Activated CD4-positive, alpha-beta T cell treated with anti-CD3 and anti-CD28 coated beads for 36 hours (primary cell): ENCODE measurements at places on chromosomes 6 and 20.

- no peak for DNase-seq
These were observed 71.3 kb upstream of the KCNG1 start for GRCh38 chr20:51094221-51094620.

GRCh38 chr6:165684333-165684732 is 21.3 kb upstream of the PDE10A start:
- no peak for DNase-seq

- DNase-seq: no peak
These were observed 38.1 kb downstream of the SYNE1 start for GRCh38 chr6:152598901-152599537.

- DNase-seq: no peak
These were observed 30.2 kb upstream of the MRPS18A start for GRCh38 chr6:43717822-43718221.

- no peak for DNase-seq
These were observed 4.0 kb downstream of the CITED2 start for GRCh38 chr6:139370283-139370998.

GRCh38 chr6:147553099-147553498 is 44.6 kb downstream of the SAMD5 start:
- no peak for DNase-seq

DNA sequence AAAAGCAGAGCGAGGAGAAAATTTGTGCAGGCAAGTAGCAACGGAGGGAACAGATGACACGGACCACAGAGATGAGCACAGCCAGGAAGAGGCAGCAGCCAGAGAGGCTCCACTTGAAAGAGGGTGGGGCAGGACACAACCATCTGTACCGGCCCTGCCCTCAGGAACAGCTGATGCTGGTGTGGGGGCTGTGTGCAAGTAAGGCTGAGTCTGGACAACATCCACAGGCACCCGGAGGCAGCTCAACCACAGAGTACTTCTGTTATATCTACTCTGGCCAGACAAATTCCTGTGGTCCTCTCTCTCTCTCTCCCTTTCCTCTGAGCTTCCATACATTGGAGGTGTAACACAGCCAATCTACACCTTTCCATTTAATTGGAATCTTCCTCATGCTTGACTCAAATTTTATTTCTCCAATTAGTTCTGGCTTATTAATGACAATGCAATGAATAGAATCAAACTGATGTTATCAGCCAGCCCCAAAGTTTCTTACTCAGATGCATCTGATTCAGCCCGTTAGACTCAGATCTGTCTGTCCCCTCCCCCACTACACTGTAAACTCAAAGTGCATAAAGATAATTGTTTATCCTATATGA is 24.9 kb downstream of the KIF13A start:
- DNase-seq: no peak

- no peak for DNase-seq
These were observed 93.9 kb downstream of the DLGAP4 start for GRCh38 chr20:36399969-36400545.

DNA sequence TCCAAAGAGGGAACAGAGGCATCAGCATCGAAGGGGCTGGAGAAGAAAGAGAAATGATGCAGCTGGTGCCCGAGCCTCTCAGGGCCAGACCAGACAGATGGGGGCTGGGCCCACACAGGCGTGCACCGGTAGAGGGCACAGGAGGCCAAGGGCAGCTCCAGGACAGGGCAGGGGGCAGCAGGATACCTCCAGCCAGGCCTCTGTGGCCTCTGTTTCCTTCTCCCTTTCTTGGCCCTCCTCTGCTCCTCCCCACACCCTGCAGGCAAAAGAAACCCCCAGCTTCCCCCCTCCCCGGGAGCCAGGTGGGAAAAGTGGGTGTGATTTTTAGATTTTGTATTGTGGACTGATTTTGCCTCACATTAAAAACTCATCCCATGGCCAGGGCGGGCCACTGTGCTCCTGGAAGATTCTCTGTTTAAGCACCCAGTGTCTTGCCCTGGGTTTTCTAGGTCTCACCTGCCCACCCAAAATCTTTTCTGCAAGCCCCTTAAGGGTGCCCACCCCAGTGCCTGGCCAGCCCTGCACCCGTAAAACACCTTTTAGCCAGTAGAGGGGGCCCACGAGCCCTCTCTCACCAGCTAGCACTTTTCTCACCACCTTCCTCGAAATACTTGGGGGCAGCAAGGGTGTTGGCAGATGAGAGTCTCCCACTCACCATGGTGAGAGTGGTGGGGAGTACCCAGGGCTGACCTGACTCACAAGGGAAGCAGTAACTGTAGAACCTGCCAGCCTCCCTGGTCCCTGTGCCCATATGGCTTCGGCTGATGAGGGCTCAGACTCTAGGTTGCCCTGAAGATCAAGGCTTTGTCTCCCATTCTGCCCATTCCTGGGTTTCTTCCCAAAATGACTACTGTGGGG is 35.7 kb upstream of the ID1 start:
- peak; percentile 79 for DNase-seq

DNA sequence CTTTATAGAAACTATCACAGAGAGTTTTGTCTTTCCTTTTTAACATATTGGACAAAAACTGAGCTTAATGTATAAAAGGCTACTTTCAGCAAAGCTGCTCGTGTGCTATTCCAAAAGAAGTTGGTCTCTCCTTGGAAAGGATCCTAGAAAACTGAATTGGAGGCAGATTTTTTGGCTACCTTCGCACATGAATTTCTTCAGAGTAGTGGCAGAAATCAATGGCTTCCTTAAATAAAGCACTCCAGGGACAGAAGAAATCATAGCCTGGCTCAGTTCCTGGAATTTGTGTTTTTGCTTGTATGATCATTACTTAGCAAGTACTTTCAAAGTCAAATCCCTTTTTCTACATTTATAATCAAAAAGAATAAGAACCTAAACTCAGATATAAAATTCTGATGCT is 780.3 kb downstream of the PHF3 start:
- no peak for DNase-seq

GRCh38 chr6:108348655-108349349 is 53.9 kb downstream of the AFG1L start:
- DNase-seq: no peak

DNA sequence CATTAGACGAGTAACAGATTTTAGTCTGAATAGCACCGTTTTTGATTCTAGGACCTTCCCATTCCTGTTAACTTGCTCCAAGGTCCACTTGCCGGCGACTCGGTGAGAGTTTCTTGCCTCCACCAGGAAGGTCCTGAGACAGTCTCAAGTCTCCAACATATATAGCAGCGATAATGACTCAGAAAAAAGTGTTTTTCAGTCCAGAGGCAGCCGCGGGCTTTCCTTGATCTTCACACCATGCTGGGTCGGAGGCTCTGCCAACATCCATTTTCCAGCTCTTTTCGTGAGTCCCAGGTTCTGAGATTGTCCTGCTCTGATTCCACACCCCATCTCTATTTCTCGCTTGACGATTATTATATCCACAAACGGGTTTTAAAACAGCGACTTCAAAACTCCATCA is 170.5 kb downstream of the GPX5 start:
- DNase-seq: no peak

GRCh38 chr6:24720131-24720603 is 1.2 kb upstream of the C6orf62 start:
- DNase-seq: peak; percentile 86

DNA sequence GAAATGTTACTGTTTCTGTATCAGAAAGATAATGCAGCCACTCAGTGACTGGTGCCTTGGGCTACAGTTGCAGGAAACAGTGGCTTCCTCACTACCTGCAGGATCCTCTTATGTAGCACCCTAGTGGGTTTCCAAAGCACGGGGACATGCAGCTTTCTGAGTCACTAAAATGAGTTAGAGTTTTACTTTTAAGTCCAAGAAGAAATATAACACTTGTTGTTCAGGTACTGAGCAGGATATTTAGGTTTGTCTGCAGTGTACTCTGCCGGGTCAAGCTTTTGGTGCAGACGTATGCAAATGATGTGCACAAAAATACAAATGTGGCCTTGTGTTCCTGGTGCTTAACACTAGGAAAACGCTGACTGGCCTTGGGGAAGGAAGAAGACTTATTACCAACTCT is 22.0 kb downstream of the ACSS1 start:
- peak; percentile 41 for DNase-seq

GRCh38 chr20:41063442-41063841 is 34.8 kb downstream of the TOP1 start:
- DNase-seq: no peak

- DNase-seq: peak; percentile 68
These were observed 17.6 kb upstream of the EIF2S2 start for GRCh38 chr20:34129518-34130162.

- peak; percentile 43 for DNase-seq
These were observed 45.5 kb upstream of the CD83 start for GRCh38 chr6:14072084-14072483.

DNA sequence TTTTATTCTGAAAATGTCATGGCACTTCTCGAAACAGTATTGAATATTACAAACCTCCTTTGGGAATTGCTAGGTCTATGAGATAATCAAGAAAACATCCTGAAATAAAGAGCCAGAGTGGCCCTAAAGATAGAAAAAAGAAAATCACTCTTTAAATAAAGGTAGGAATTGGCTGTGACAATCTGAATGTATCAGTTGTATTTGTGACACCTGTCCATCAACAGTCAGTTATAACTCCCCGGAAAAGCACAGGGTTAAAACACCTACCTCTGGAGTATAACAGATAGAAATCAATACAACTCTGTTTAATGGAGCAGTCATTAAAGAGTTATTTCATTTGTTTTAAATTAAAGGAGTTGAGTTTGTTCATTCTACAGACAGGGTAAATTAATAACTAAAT is 21.2 kb downstream of the RNF24 start:
- no peak for DNase-seq

- no peak for DNase-seq
These were observed 291.2 kb upstream of the STXBP5 start for GRCh38 chr6:146912730-146913685.

DNA sequence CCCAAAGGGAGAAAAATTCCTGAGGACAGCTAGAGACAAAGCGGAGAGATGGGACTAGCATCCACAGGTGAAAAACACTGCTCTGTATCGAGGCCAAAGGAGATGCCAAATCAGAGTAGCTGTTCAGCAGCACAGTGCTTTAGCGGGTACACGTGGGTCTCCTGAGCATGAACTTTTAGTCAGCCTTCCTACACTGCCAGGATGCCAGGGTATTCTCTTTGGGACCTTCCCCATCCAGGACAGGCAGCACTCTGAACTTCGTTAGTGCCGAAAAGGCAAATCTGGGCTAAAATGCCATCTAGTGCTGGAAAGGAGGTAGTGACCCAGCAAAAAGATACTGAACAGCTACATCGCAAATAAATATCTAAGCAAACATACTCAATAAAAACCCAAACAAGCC is 64.9 kb downstream of the C6orf58 start:
- DNase-seq: peak; percentile 14

DNA sequence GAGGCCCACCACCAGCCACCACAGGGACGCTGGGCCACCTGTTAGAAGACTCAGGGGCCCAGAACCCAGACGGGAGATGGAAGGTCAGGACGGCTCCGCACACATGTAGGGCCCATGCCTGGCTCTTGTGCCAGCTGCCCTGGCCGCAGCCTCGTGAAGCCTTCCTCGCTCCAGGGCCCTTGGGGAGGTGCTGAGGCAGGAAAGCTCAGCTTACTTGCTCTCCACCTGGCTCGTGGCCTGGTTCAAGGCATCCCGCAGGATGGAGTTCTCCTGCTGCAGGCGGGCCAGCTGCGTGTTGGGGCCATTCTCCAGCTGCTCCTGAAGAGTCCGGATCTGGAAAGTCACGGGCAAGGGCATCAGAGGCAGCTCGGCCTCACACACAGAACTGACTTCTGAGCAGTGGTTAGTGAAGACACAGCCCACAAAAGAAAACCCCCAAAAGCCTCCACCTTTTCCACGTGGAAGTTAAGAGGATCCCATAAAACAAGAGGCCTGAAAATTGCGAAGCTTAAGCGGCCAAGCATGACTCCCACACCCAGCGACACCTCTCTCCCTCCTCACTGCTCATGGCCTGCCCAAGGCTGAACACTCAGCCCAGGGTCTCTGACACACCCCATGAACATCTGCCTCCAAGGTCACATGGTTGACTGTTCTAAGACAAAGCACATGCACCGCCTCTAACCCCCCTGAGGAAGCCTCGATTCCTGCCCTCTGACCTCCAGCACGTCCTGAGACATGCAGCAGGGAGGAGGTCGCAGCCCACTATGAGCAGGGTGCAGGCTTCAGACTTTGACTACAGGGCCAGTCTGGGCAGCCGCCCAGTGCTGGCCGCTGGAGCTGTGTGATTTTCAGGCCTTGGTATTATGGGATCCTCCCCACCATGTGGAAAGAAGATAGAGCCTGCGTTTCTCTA is 46.5 kb downstream of the RRBP1 start:
- DNase-seq: no peak

- DNase-seq: no peak
These were observed 286.2 kb upstream of the SGK1 start for GRCh38 chr6:134604014-134604676.

- no peak for DNase-seq
These were observed 145.0 kb downstream of the HTR1B start for GRCh38 chr6:77318256-77318655.

GRCh38 chr6:36226438-36227047 is 30.0 kb downstream of the BRPF3 start:
- DNase-seq: no peak

- peak; percentile 67 for DNase-seq
These were observed 70.0 kb downstream of the PTPN1 start for GRCh38 chr20:50580016-50580747.

GRCh38 chr6:43758617-43759050 is 11.4 kb upstream of the VEGFA start:
- DNase-seq: peak; percentile 64

DNA sequence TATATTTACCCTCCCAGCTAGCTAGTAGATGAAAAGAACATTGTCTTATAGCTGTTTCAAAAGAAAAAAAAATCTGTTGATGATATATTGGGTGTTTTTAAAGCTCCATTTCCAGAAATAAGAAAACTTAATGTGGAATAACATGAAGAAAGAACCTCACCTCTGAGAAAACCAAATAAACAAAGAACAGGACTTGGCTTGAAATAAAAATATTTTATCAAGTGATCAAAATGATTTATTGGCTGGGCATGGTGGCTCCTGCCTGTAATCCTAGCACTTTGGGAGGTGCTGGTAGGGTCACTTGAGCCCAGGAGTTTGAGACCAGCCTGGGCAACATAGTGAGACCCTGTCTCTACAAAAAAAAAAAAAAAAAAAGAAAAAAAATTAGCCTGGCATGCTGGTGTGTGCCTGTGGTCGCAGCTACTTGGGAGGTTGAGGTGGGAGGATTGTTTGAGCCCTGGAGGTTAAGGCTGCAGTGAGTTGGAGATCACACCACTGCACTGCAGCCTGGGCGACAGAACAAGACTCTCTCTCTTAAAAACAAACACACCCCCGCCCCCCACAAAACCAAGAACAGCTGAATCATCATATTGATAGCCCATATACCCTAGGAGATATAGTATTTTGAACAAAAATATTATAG is 7.9 kb downstream of the RNF24 start:
- DNase-seq: no peak

GRCh38 chr20:43068482-43068881 is 121.2 kb downstream of the PTPRT start:
- DNase-seq: no peak

- DNase-seq: no peak
These were observed 99.5 kb downstream of the IPCEF1 start for GRCh38 chr6:154257067-154257466.
